ENCODE measurements at places on chromosomes 5 and 9.

GRCh38 chr9:126472948-126473298 lies 140.8 kb upstream of the LMX1B start:
- DNase-seq: no peak

DNA sequence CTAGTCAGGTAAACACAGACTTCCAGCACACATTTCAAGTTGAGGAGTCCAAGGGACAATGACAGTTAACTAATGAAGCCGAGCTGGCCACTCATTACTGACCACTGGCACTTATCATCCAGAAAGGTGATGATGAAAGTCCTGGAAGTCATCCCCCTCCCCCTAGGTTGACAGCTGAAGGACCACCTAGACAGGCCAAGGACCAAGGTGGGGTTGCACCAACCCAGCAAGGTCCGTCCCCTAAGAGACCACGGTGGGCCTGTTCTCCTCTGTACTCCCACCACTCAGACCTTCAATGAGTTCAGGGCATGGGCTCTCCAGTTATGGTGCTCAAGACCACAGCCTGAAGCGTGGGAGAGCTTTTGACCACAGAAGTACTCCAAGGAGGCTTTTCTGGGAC lies 13.2 kb downstream of the P4HA2 start:
- no peak for DNase-seq

- DNase-seq: no peak
Observed at GRCh38 chr9:110214090-110214489, 6.1 kb upstream of the C9orf152 start.

DNA sequence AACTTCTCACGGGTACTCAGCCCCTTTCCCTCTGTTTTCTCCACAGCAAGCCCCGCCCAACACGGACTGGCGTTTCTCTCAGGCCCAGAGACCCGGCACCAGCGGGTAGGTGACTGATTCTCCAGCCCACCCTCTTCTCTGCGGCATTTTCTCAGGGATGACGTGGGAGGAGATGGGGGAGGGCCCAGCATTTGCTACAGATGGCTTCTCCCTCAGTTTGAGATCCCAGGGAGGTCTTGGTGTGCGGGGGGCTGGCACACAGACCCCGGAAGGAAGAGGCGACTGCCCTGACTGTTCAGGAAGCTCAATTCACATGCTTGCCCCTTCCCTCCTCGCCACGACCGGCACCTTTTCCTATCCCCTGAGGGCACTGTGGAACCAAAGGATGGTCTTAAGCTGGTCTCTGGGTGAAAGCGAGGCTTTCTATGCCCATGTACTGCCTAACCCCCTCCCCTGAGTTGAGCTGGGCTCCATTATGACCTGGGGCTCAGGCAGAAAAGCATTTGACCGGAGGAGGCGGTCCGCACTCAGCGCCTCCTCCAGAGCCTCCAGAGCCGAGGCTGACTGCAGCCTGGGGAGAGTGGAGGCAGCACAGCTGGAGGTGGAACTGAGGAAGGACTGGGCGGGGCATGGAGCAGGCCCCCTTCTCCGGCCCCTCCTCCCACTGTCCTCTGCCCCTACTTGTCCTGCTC lies 6.0 kb downstream of the PCDHGC5 start:
- no peak for DNase-seq

GRCh38 chr5:71836084-71836483 lies 117.0 kb downstream of the CARTPT start:
- DNase-seq: peak; percentile 32

Data from PC-3 (cell line).